ENCODE measurements at places on chromosomes 3 and 15.

- DNase-seq: no peak
Measured at GRCh38 chr3:142664311-142664710, 59.5 kb upstream of the TRPC1 start.

DNA sequence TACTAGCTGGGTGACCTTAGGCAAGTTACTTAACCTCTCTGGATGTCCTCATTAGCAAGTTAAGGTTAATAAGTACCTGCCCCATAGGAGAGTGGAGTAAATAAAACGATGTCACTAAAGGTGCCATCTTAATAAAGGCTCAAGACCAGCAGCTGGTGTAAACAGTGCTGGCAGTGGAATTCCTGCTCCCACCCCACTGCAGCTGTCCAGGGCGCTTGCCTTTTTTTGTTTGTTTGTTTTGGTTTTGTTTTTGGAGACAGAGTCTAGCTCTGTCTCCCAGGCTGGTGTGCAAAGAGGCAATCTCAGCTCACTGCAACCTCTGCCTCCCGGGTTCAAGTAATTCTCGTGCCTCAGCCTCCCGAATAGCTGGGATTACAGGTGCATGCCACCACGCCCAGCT is 28.9 kb downstream of the IDH3A start:
- DNase-seq: no peak

DNA sequence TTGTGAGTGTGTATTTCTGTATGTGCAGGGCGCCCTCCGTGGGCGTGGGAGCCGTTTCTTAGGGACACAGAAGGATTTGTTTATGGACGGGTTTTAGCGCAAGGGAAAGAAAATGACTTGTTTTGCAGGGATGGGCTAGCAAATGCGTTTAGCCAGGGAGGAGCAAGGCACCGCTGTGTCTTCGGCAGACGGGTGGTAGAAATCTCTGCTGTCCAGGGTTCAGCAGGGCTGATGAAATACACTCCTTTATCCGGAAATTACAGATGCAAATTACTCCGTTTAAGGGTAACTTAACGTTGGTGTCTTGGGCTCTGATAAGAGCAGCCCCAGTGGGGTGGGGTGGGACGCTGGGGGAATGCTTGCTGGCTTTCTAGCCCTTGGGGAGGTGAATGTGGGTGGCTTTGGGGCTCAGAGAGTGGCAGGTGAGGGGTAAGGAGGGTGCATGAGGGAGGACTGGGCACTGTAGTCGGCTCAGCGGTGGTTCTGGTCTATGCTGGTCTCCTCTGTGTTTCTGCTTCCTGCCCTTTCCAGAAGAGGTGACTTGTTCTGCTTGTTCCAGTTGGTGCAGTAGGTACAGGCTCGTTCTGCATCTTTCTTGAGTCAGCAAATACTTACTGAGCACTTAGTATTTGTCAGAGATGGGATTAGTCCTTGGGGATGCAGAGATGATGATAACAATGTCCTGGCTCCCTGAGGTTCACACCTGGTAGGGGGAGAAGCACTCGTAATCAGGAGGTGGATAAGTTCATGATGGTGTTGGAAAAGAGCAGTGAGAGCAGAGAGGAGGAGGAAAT is 954 bp downstream of the SV2B start:
- DNase-seq: no peak

- DNase-seq: no peak
Measured at GRCh38 chr3:71905426-71905825, 120.5 kb upstream of the PROK2 start.

DNA sequence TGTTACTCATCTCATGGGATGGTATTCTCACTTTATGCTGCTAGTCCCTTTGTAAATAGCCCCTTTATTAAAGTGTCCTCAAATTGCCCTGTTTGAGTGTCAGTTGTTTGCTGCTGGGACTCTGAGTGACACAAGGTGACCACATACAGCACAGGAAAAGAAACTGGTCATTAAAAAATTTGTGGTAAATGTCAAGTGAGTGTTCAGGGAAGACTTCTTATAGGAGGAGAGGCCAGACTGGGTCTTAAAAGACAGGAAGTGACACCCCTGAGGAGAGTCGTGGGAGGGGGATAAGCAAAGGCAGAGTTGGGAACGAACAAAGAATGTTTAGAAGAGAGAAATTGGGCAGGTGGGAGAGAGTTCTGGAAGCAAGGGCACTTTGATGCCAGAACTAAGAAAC is 35.2 kb downstream of the CCR3 start:
- no peak for DNase-seq

DNA sequence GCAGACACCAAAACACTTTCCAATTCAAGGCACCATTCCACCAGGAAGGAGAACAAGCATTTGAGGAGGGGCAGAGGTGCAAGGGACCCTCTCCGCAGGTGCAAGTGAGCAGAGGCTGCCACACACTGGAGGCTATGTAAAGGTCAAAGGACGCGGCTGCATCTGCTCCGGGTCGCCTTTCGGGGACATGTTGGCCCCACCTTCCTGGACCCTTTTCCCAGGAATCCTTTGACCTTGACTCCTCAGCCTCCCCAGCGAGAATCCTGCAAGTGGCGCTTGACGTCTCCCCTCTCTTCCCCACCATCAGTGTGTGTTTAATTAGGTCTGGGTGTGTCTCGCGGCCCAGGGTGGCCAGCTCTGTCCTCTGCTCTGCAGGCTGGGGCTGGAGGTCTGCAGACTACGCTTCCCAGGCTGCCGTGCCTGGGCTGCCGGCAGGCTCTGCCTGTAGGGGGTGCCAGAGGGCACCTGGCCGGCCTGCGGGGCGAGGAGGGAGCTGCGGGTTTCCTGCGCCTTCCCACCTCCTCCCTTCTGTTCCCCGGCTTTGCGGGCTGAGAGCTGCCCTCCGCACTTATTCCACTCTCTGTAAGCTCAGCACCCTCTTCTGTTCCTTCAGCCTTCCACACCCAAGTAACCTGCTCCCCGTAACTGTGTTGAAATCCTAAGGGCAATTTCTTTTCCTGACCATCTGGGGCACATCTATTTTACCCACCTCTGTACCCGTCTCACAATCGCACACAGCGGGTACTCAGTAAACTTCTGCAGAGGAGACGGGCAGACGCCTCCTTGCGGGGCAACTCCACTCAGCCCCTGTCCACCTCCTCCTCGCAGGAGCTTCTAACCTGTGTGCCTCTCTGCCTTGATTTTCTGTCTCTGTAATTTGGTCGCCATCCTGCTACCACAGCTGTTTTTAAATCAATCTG is 129.8 kb downstream of the NSMCE3 start:
- peak; percentile 14 for DNase-seq

GRCh38 chr3:56919137-56919796 is 117.5 kb upstream of the ARHGEF3 start:
- DNase-seq: no peak

DNA sequence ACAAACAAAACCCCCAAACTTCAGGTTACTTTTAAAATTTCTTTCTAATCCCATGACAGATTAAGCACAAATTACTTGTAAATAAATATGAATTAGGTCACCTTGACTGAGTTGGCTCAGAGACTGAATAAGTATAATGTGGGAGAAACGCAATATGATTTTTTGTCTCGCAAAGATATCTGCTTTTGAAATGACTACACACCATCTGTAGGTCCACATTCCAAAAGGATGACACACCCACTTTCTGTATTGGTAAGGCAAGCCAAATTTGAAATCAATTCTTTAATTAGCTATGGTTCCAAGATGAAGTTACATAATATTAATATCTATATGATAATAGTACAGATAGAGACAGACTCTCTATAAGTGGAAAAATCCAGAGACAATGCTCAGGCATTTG is 66.9 kb upstream of the CSPG5 start:
- no peak for DNase-seq

GRCh38 chr3:123401836-123402530 is 46.9 kb downstream of the ADCY5 start:
- DNase-seq: no peak

- no peak for DNase-seq
Measured at GRCh38 chr3:111846039-111846438, 13.0 kb upstream of the PHLDB2 start.

- DNase-seq: no peak
Measured at GRCh38 chr15:60074181-60074885, 70.2 kb downstream of the FOXB1 start.

- no peak for DNase-seq
Measured at GRCh38 chr3:17951241-17951640, 208.8 kb upstream of the TBC1D5 start.

- no peak for DNase-seq
Measured at GRCh38 chr3:10371167-10371566, 50.3 kb upstream of the SEC13 start.

- no peak for DNase-seq
Measured at GRCh38 chr15:101174152-101174920, 77.5 kb downstream of the CHSY1 start.

- DNase-seq: no peak
Measured at GRCh38 chr3:135055449-135055848, 260.4 kb downstream of the EPHB1 start.

- no peak for DNase-seq
Measured at GRCh38 chr3:70766301-70766700, 453.9 kb upstream of the MDFIC2 start.

DNA sequence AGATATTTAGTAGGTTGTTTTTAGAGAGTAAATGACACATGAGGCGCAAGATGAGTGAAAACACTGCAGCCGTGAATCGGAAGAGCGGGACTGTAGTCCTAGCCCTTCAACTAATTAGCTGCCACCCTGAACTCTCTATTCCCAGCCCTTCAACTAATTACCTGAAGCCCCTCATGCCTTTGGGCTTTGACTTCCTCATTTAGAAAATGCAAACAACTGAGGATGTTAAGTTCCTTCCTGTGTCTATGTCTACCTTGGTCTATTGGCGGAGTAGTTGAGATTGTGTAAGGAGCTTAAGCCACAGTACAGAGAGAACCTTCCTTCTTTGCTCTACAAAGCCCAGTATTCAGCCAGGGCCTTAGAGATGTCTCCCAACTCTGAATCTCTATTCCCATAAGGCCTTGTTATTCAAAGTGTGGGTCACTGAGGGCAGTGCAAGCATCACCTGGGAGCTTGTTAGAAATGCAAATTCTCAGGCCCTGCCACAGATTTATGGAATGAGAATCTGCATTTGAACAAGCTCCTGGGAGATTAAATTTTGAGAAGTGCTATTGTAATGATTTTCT is 71.8 kb upstream of the SCN5A start:
- DNase-seq: no peak

GRCh38 chr15:94130504-94130903 is 100.9 kb upstream of the MCTP2 start:
- DNase-seq: no peak

DNA sequence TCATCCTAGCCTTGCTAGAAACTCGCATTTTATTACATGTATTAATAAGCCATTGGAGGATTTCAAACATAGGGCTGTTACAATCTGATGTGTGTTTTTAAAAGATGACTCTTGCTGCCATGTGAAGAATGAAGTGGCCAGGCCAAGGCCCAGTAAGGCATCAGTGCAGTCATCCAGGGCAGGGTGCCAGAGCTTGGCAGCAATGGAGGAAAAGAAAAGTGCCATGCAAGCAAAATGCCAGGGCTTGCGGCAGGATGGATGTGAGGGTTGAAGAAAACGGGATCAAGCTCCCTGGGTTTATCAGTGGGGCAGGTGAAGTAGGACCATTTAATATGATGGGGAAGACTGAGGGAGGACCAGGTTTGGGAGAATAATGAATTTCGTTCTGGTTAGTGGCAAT is 183.6 kb downstream of the MINAR1 start:
- no peak for DNase-seq

DNA sequence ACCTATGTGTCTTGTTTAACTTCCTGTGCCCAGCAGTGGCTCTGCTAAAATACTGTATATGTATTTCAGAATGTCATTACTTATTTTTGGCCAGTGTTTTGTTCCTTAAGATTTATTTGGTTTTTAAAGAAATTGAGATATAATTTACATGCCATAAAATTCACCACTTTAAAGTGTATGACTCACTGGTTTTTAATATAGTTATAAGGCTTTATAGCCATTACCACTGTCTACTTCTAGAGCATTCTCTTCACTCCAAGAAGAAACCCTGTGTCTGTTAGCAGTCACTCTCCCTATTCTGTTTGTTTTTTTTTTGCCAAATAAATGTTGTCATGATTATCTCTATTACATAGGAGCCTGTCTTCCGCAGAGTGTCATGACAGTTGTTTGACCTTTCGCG is 25.8 kb downstream of the PPM1L start:
- DNase-seq: no peak

DNA sequence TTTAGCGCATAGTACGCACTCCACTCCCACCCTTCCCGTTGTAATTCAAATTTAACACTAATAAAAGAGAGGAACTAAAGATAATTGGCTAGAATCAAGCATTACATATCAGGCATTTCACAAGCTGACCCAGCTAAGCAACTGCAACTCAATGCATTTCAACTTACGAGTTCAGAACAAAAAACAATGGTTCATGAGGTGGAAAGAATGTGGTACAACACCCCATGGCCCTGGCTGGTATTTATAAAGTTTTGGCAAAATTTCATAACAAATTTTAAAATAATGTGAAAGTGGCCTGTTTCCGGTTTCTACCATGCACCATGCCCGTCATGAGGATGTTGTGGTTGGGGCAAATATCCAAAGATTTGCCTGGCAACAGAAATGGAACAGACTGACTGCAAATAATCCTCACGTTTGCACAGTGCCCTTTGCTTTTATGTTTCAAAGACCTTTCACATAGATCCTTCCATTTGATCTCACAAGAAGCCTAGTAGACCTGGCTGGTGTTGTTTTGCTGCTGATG is 455.3 kb upstream of the NR2F2 start:
- DNase-seq: no peak

GRCh38 chr15:65790694-65791334 is 1.3 kb downstream of the DENND4A start:
- no peak for DNase-seq

DNA sequence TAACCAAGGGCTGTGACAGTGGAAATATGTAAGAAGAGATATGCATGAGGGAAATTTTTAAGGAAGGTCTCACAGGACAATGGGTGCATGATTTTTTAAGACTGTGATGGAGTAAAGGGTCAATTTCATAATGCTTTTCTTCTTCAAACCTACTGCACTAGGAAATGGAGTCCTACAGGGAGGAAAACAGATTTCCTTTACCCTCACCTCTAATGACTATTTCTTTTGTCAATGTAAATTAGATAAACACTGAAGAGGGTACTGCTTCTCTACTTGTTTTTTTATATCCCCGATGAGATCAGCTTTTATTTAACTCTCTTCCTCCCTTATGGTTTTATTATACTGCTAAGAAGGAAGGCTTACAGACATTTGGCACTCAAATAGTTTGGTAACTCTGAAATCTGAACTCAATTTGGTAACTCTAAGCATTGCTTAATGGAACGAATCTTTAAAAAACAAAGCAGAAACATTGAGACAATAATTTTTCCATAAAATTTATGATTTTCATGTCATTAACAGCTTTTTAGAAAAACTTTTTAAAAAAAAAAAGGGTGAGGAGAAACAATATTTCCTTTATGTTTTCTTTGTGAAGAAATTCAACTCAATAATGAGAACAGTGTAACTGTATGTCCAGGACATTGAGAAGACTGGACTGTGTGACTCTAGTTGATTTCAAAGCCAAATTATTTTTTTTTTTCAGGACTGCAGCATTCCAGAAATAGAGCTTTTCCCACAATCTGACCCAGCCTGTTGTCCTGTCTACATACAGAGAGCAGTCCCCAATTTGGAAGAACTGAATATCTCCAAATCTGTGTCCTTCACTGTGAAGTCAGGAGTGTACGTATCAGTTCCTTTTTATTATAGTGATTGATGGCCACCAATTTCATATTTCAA is 64.4 kb downstream of the CRYBG3 start:
- no peak for DNase-seq

Measured in activated naive CD4-positive, alpha-beta T cell (primary cell).